Fibroblast of skin of right quadriceps (primary cell): ENCODE measurements at places on chromosomes 12 and 14.

- DNase-seq, result no peak
Measured at GRCh38 chr14:88477513-88478250, 77.1 kb downstream of the PTPN21 start.

DNA sequence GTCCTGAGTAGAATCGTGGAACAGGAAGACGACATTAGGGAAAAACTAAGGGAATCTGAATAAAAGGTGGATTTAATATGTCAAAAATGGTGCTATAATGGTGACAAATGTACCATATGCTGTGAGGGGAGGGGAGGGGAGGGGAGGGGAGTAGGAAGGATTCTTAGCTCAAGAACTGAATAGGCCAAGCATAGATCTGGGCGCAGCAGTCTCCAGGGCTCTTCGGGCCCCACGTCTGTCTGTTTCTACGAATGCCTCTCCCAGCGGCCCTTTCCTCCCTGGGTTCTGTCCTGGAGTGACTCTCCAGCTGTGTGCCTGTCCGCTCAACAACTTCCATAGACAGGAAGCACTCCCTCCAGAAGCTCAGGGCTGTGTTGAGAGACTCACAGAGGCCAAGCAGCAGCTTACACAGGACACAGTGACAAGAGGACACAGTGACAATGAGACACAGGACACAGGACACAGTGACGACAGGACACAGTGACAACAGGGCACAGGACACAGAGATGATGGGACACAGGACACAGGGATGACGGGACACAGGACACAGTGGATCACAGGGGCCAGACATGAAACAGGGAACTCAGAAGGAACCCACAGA lies 42.4 kb upstream of the PPP2R5C start:
- DNase-seq, result no peak

GRCh38 chr14:39381366-39381765 lies 50.9 kb downstream of the FBXO33 start:
- DNase-seq, result no peak

DNA sequence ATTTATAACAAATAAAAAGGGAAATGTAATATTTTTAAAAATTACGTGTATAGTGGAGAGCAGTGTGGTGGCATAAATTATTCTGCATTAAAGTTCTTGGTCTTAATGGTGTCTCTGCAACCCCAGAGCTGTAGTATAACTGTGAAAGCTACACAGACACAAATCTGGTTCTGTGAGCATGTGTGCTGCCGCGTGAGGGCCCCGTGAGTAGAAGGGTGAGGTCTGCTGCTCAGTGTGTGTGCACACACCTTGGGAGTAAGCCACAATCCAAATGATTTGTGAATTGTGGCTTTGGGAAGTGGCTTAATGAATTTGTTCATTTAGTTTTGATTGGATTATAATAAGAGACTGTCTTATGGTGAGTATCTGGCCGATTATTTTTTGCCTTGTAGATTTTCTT lies 16.8 kb downstream of the PELI2 start:
- no peak for DNase-seq

- DNase-seq, result no peak
Measured at GRCh38 chr14:100731011-100731670, 4.4 kb downstream of the DLK1 start.

- DNase-seq, result no peak
Measured at GRCh38 chr12:14695715-14696141, 671 bp downstream of the GUCY2C start.

DNA sequence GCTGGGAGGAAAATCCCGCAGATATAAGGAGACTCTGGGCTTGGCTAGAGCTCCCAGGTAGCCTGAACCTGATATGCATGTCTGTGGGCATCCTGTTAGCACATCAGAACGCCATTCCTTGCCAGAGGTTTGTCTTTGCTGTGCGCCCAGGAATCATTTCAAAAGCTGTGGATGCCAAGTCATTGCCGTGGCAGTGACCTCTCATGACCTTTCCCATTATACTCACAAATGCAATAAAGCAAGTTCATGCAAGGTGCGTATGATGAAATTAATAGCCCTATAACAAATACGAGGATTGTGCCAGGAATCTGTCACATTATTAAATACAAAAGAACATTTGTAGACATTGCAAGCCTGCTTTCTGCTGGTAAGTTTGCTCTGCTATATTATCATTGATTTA lies 229.1 kb upstream of the PELI2 start:
- no peak for DNase-seq

DNA sequence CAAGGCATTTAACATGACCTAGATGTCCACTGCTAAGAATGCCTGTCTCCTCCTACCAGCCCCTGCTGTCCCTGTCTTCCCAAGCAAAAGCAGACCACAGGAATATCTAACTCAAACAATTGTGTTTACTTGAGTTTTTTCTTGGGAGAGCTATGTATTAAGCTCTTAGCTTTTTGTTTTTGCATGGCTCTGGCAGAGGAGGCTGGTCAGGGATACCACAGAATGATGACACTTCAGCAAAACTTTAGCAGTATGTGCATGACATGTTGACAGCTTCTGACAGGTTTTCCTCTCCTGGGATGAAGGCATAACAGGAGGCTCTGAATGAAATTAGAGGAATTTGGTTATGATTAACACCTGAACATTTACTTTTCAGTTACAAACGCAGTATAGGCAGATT lies 6.9 kb downstream of the TMBIM6 start:
- DNase-seq, result no peak

DNA sequence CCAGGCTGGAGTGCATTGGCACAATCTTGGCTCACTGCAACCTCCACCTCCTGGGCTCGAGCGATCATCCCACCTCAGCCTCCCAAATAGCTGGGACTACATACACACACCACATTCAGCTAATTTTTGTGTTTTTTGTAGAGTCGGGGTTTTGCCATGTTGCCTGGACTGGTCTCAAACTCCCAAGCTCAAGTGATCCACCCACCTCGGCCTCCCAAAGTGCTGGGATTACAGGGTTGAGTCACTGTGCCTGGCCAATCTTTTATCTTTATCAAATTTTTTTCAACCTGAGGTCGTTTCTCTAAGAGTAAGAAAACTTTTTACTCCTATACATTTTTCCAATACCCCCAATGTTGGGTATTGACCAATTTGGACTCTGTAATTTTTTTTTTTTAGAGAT lies 40.0 kb upstream of the NAP1L1 start:
- no peak for DNase-seq

- DNase-seq, result no peak
Measured at GRCh38 chr14:93090826-93091555, 24.7 kb downstream of the ITPK1 start.

DNA sequence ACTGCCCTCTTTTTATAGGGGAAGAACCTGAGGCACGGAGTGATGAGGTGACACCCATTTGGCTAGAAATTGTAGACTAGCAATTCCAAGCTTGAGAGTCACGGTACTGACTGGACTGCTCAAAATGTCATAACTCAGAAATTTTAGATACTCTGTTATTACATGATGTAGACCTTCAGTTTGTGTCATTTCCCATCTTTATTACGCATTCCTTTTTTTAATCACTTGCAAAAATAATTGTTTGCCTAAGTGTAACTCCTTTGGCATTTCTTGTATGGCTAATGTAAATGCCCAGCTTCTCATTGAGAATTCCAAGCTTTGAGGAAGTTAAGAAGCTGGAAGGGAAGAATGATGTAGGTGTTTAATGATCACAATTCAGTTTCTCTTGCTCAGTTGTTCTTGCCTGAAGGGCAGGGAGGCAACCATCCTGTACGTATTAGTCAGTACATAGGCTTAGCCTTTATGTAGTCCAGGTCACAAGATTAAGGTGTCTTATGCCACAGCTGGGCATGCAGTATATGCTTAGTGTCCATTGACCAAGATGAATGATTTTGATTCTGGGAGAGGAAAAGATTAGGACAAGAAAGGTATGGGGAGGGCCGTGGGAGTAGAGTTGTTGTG lies 68.2 kb upstream of the EVL start:
- DNase-seq, result no peak
